Gastroesophageal sphincter (tissue), 4 donors: ENCODE measurements at places on chromosomes 4 and X. TPM values are rescaled to one million over a fixed set of nuclear protein-coding genes. Genes with fewer than 3 reads are reported as not detected.

CFAP99 gene
- total RNA-seq, result not detected

PPEF2 gene
- not detected for total RNA-seq

LONRF3 gene
- total RNA-seq, result 15.5 TPM

FRAS1 gene
- total RNA-seq, result 3.9 TPM

NLGN3 gene
- 1.7 TPM for total RNA-seq

HPGD gene
- total RNA-seq, result 29.5 TPM

NRK gene
- total RNA-seq, result 4.1 TPM

FAM199X gene
- 23.6 TPM for total RNA-seq

BST1 gene
- total RNA-seq, result 4.3 TPM

STIM2 gene
- total RNA-seq, result 10.7 TPM

MAGEB1 gene
- not detected for total RNA-seq

IQCM gene
- total RNA-seq, result not detected

HMGN5 gene
- total RNA-seq, result 14.3 TPM

THOC2 gene
- total RNA-seq, result 84.5 TPM
